ENCODE measurements at places on chromosomes 4 and X.

DNA sequence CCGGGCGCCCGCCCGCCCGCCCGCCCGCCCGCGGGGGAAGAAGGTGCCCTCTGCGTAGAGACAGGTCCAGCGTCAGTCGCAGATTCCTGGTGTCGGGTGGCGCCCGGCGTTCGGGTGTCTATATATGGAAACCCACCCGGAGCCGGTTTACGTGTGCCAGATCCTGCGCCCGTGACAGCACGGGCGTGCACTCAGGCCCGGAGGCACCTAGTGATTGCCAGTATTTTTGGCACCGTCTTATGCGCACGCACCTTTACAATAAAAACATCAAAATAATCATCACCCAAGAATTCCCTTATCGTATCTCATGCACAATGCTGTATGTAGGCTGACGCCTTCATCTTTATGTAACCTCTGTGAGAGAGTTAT is 519 bp downstream of the SLC25A4 start:
- no peak for DNase-seq

DNA sequence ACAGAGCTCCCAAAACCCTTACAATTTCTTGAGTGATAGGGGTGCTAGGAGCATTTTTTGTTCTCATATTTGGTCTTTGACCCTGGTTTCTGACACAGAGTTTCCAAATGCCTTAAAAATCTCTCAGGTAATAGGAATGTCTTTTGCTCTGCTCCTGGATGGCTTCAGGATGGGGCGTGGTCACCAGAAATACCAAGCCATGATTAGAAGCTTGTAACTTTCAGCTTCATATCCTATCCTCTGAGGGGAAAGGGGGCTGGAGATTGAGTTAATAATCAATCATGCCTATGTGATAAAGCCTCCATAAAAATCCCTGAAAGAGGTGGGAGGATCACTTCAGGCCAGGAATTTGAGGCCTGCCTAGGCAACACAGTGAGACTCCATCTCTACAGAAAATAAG is 34.6 kb upstream of the IL9R start:
- DNase-seq, result no peak

- DNase-seq, result no peak
These were observed 92.7 kb downstream of the SCD5 start for GRCh38 chr4:82705928-82706300.

- no peak for DNase-seq
These were observed 29.0 kb downstream of the HAND2 start for GRCh38 chr4:173500841-173501591.

GRCh38 chr4:183898456-183898855 is 6.7 kb upstream of the STOX2 start:
- DNase-seq, result no peak

All from NCI-H1694 (cell line).